Activated effector memory CD4-positive, alpha-beta T cell treated with anti-CD3 and anti-CD28 coated beads, Interleukin-2, amount 50 U/mL, for 16 hours (primary cell): ENCODE measurements at places on chromosomes 2 and 18.

DNA sequence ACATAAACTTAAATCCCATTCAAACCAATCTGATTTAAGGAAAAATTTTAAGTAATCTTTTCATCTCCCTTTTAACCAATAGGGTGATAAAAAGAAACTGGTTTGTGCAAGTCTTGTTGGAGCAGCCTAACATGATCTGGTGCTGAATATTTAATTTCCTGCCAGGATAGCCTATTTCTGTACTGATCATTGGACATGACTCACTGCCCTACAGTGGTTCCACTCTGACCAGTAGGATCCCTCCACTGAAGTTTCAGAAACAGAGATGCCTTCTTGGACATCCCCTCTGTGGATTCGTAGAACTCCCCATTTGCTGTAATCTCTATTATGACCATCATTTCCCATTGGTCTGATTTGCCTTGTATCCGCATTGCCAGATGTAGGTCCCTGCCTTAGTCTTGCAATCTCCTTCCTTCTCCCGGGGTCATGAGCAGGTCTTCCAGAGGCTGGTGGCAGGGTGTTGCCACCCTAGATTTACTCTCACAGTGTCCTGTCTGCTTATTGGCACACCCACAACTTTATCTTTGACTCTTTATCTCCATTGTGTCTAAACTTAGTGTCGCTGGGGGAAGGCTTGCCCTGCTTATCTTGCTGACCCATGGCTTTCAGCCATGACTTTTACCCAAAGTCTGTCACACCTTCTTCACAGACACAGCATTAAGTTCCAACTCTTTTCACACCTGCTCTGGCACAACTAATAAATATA lies 12.3 kb upstream of the SETBP1 start:
- DNase-seq = no peak

DNA sequence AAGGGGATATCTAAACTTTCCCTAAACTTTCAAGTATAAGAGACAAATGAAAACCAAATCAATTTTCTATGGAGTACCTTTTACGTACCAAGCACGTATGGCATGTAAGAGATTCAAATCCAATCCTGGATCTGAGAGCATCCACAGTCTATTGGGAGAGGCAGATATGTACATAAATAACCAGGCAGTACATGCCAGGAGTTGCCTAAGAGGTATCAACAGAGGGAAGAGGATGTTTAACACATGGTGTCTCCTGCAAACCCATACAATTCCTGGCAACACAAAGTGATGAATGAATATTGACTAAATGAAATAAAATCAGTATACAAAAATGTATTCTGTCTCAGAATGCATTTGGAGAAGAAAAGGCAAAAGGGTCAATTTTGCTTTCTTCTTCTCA lies 116.6 kb downstream of the PIGN start:
- DNase-seq = no peak

- DNase-seq = no peak
Observed at GRCh38 chr2:3143602-3144001, 234.0 kb downstream of the EIPR1 start.

DNA sequence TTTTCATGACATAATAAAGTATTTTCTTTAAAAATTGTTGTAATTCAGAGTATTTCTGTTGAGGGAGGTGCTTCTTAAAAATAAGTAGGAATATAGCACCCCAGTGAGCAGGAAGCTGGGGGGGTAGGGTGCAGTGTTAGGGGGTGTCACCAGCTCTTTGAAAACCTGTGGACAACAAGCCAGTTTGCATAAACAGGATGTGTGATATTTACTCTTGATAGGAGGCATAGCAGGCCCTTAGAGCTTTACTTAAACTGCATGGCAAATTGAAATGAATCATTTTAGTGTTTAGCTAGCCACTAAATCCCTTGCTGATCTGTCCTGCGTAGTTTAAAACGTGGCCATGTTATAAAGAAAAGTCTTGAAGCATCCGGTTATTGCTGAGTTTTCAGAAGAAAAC lies 8.4 kb downstream of the TGIF1 start:
- no peak for DNase-seq

- DNase-seq = no peak
Observed at GRCh38 chr2:176491172-176491904, 222.1 kb downstream of the MTX2 start.

DNA sequence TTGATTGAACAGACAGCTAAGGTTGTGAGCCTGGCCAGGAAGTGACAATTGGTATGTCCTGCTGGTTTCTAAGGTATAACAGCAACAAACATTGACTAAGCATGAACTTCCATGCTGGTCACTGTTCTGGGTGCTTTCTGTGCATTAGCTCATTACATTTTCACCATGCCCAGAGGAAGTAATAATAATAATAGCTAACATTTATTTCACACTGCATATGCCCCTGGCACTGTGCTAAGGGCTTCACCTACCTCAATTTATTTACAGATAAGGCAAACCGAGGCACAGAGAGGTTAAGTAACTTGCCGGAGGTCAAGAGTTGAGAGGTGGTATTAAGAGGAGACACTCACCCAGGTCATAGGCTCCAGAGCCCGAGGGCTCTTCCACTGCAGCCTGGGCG lies 113.6 kb downstream of the PDCL3 start:
- no peak for DNase-seq

- DNase-seq = no peak
Observed at GRCh38 chr2:224570328-224570993, 14.7 kb downstream of the CUL3 start.

DNA sequence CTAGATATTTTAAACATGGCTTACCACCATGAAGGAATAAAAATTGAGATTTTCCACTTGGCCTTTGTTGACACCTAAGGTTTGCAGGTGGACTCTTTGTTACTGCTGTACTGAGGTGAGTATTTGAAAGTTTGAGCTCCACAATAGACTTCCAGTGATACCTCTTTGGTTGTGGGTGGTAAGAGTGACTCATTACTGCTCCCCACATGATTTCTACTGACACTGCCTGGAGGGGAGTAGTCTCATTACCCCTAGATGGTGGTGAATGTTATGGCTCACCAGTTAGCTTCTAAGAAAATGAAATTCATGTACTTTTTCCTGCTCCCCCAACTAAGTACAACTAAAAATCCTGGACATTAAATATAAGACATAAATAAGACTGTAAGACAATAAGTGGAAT lies 1183.1 kb upstream of the TMEFF2 start:
- no peak for DNase-seq
